ENCODE measurements at places on chromosomes 11 and 22. TPM values are rescaled to one million over a fixed set of nuclear protein-coding genes. Genes with fewer than 3 reads are reported as not detected.
A peak's percentile ranks its signal among the peaks of the same experiment; 100 is the strongest.

MN1 gene
- 49.6 TPM for total RNA-seq

TSKU gene
- 42.8 TPM for total RNA-seq

A4GALT gene
- total RNA-seq, result 0.82 TPM

NRGN gene
- total RNA-seq, result 2.7 TPM

GLB1L2 gene
- 8.9 TPM for total RNA-seq

KLHL35 gene
- 0.67 TPM for total RNA-seq

C11orf65 gene
- total RNA-seq, result 1.6 TPM

AKIP1 gene
- total RNA-seq, result 15.4 TPM

LIF gene
- total RNA-seq, result 16.9 TPM

CBLIF gene
- total RNA-seq, result not detected

- no peak for DNase-seq
Measured at GRCh38 chr11:107757661-107758060, 45.8 kb upstream of the SLN start.

DNA sequence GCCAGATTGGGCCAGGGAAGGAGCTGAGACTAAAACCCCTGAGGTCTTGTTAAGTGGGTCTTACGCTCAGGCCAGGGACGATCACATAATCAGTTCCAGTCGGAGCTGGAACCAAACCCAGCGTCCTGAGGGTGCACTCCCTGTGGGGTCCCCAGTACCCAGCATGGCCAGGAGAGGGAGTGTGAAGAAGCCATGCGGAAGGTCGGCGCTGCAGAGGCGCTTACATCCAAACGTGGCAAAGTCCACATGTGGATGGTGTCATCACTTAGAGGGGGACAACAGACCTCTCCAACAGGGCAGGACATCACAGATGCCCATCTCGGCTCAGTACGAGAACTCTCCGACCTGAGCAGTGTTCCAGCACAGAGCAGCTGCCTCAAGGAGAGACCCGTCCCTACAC lies 8.3 kb downstream of the ATP5MGL start:
- no peak for DNase-seq

- DNase-seq, result no peak
Measured at GRCh38 chr11:14687456-14687855, 43.9 kb downstream of the PDE3B start.

- no peak for DNase-seq
Measured at GRCh38 chr11:5922749-5923426, 19.2 kb upstream of the OR56A3 start.

GRCh38 chr22:32765132-32765618 lies 36.3 kb upstream of the TIMP3 start:
- no peak for DNase-seq

- DNase-seq, result peak; percentile 15
Measured at GRCh38 chr22:44586999-44587736, 89.1 kb upstream of the RTL6 start.

DNA sequence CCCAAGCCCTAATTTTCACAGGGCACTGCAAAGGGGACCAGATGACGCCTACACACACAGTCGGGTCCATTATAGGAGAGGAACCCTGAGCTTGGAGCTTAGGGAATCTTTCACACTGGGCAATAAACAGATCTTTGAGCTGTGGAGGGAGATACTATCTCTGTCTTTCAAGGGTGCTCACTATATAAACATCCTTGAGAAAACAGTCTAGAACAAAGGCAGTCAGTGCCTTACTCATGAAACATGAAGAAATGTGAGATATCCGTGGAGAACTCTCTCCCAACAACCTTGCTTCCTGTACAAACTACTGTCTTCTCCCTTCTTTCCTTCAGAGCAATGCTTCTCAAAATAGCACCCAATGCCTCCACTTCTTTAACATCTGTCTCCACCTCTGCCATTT lies 109.0 kb upstream of the APOA1 start:
- DNase-seq, result no peak

DNA sequence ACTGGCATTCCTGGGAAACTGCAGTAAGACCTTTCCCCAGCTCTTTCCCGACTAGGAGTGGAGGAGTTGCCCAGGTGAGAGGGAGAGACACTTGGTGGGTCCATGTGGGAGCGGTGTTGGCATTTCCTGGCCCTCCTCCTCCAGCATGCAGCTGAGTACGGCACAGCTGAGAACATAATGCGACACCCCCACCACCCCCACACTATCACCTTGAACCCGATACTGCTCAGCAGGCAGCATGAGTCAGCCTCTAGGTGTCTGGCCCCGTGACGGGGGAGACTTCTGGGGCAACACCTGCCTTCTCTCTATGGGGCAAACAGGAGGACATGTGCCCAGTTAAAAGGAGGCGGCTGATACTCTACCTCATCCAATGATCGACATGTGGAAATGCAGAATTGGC lies 64.4 kb downstream of the PKNOX2 start:
- DNase-seq, result no peak

GRCh38 chr11:5655474-5655873 lies 29.4 kb downstream of the TRIM5 start:
- no peak for DNase-seq

- no peak for DNase-seq
Measured at GRCh38 chr22:33741025-33741424, 179.3 kb downstream of the LARGE1 start.

- DNase-seq, result no peak
Measured at GRCh38 chr11:30725645-30726195, 139.6 kb upstream of the MPPED2 start.

DNA sequence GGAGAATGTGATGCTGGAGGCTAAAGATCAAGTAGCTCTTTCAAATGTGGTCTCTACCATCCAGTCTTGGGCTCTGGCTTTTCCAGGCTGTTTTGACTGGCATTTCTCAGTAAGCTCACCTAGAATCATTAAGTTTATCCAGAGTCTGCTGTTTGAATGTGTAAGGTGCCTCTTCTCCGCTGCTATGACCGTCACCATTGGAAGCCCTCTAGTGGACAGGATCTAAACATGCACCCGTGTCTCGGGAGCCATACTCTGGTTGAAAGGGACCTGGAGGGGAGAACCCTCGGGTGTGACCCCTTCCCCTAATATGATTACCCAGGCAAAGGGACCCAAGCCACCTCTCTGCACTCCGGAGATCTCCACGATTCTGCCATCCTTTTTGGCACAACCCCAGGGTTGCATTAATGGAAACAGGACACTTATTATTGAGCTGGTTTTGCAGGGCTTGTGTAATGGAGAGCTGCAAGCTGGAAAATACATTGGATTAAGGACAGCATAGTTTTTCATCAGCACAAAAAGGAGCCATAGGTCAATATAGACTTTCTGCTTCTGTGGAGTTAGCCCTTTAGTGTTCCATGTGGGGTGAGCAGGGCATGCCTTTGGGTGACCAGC lies 191.0 kb upstream of the LARGE1 start:
- DNase-seq, result peak; percentile 23

DNA sequence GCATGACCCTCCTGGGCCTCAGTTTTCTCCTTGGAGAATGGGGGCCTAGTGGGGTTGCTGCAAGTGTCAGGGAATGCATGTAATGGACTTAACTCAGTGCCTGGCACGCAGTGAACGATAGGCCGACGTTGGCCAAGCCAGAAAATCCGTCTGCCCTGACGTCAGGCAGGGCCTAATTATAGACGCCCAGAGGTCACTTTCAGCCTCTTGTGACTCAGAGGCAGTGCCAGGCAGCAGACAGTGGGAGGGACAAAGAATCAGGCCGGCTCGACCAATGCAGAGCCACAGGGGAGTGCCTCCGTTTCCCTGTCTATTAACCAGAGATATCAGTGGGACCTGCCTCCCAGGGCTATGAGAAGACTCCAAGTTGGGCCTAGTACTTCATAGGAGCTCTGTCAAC lies 115.0 kb downstream of the MN1 start:
- no peak for DNase-seq

- no peak for DNase-seq
Measured at GRCh38 chr11:89495951-89496350, 4.8 kb upstream of the NOX4 start.

DNA sequence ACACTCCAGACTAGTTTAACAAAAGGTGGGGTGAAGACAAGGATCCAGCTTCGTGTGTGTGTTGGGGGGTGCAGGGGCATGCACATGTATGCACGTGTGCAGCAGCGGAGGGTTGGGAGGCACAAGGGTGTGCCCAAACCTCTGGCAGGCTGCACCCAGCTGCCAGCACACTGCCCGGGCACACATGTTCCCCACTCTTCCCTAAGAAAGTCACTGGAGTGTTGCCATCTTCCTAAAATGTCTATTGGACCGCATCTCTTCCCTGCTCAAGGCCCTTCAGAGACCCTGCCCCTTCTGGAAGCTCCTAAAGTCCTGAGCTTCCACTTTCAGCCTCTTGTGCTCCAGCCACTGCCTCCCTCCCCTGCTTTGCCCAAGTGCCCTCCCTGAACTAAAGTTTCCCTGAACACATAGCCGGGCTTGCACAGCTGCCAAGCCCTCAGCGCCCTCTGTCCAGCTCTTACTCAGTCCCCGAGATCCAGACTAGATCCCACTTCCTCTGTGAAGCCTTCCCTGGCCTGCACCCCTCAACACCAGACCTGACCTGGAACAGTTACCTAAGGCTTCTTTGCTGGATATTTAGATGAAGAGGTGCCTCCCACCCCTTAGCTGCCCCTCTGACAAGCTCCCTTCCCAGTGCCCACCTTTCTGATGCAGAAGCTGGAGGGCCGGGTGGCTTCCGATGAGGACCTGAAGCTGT lies 6.0 kb downstream of the CFL1 start:
- no peak for DNase-seq

DNA sequence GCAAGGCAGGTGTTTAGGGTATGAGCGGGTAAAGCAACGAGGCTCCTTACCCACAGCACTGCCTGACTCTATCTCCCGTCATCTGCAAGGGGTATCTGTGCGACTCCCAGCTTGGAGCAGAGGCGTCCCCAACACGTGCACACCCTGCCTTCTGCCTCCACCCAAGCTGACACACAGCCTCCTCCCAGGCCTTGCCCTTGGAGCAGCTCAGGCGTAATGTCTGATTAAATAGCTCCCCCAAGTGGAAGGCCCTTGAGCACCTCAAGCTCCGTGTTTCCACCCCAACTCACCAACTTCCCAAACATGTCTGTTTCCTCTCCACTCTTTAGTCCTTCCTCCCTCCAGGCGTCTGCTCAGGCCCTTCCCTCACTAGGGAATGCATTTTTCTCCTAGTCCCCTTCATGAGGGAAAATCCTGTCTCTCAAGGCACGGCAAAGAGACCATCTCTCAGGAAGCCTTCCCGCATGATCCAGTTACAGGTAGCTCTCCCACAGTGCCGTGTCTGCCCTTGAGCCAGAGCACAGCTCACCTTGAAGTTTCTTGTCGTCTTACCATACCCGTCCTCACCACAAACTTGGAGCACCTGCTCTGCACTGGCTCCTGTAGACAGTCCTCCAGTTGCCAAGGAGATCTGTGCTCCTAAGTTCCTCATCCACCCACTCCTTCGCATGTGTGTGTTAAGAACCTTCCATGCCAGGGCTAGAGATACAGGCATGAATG lies 15.8 kb downstream of the CYB5R2 start:
- DNase-seq, result no peak

DNA sequence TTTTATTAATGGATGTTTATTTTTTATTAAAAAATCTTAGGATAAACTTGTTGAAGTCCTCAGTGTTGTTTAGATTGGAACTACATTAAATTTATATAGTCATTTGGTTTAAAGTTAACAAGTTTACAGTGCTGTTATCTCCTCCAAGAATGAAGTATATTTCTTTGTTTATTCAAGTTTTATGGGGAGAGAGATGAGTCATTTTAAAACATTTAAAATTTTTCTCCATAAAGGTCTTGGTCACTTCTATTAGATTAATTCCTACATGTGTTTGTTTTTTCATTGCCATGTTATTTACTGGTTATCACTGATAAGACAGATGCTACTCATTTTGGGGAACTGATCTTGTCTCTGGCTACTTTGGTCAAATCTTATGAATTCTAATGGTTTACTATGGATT lies 429.6 kb downstream of the METTL15 start:
- DNase-seq, result no peak

DNA sequence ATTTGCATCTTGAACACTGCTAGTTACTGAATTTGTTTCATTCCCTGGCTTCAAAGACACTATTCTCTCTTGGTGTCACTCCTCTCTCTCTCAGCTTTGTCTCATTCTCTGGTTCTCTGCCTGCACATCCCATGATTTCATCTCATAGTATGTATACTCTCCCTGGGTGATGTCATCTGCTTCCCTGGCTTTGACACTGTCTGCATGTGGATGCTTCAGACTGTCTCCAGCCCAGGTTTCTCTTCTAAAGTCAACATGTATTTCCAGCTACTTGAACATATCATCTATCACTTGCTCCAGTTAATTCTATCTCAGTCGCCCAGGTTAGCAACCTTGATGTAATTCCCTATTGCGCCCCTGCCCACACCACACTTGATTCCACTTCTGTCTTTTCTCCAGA lies 9.3 kb upstream of the ACAT1 start:
- no peak for DNase-seq

GRCh38 chr11:116114198-116114651 lies 610.0 kb upstream of the CADM1 start:
- DNase-seq, result no peak

DNA sequence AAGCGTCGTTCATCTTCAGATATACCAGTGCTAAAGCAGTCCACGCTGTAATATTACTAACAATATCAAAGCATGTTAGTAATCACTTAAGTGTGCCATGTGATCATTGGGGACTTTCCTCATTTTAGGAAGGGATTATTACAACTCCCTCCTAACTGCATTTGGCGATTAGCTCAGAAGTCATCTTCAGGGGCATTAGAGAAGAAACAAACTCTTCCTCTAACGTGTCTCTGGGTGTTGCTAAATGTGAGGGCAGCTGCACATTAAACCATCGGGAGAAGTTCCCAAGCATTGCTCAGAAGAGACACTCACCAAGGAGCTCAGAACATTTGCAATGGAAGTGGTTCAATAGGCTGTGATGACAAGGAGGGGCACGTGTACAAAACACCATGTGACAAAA lies 17.2 kb downstream of the TESMIN start:
- no peak for DNase-seq

DNA sequence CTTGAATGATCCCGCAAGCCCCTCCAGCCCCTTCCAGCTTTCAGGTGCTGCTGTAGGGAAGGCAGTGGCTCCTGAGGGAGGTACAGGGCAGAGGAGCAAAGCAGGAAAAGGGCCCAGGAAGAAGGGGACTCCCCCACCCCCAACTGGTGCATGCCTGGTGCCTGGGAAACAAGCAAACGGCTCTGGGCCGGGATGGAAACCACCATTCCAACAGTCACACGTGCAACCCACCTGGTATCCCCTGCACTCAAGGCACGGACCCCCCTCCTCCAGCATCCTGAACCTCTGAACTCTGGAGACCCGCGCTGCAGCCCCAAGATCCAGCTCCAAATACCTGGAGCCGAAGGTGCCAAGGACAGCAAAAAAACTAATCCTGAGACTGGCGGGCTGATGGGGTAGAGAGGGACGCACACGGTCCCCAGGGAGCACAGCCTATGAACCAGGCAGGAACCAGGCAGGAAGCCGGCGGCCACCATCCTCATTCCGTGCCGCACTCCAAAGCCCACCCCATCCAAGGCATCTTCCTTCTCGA lies 537 bp downstream of the SCN4B start:
- no peak for DNase-seq

Measured in mesothelial cell of epicardium (in vitro differentiated cells).